ENCODE measurements at places on chromosomes 2 and 18.

DNA sequence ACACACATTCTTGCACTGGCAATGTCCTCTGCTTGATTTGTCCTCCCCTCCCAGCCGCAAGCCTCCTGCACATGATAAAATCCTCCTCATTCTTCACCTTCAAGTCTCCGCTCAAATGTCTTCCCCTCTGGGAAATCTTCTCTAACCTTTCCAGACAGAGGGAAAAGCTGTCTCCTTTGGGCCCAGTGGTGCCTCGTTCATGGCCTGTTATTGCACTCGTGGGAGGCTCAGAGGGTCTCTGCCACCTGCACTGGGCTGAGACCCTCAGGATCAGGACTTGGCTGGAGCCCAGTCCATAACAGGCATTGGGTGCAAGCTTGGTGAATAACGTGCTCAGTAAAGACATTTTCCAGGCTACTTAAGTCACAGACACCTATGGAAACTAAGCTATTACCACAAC lies 68.6 kb downstream of the PTGR3 start:
- no peak for DNase-seq

- DNase-seq, result no peak
Measured at GRCh38 chr2:198321522-198322088, 517.2 kb downstream of the PLCL1 start.

DNA sequence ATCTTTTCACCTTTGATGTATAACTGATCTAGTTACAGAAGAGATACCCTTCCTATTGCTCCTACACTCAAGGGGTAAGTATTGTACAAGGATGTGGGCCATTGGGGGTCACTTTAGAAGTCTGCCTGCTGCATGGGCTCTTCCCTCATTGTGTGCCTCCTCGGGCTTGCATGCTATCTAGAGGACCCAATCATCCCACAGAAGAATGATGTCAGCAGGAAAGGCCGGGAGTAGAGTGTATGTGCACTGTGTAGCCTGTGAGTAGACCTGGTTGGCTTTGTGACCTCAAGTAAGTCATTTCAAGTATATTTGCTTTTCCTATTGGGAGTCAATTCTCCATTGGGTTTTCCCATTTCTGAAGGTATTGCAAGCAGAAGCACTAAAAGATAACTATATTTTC lies 129.5 kb upstream of the TRIB2 start:
- no peak for DNase-seq

DNA sequence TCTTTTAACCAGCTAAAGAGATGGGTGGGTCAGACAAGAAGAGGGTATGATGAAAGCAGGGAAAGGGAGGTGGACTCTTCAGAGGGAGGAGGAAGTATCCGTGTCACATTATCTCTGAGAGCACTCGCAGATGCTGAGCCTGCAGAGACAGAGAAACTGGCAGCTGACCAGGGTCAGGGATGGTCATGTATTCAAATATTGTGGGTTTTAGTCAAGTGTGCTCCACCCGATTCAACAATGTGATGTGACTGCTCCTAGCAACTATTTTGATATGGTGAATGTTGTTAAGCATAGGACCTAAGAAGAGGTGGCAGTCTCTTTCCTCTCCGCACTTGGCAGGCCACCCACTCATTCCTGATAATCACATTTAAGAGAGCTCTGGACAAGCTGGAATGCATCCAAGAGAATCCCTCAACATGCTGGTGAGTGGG lies 1.3 kb upstream of the CLIP4 start:
- DNase-seq, result no peak

DNA sequence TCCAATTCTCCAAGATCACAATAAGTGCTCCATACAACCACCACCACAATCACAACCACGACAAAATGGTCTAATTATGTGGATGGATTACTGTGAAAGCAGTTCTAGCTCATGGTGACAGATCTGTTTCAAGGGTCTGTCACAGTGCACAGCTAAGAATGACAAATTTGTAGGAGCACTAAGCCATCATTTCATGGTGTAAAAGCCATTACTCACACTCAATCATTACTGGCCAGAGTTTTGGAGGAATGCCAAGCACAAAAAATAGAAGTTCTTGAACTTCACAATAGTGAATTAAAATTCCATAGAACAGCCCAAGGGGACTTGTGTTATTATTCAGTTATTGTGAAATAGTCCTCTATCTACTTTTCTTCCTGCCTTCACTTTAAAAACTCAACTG lies 2.3 kb downstream of the CPS1 start:
- no peak for DNase-seq

DNA sequence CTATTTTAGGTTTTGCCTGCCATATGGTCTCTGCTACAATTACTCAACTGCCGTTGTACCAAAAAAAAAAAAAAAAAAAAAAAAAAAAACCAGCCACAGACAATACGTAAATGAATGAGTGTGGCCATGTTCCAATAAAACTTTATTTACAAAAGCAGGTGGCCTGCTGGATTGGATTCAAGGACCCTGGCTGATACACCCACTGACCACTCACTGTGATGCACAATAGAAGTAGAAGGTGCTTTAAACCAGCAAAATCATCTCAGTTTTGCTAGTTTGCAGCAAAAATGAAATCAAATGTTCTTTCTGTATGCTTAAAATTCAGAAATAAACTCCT lies 137.4 kb downstream of the AKAIN1 start:
- DNase-seq, result no peak

DNA sequence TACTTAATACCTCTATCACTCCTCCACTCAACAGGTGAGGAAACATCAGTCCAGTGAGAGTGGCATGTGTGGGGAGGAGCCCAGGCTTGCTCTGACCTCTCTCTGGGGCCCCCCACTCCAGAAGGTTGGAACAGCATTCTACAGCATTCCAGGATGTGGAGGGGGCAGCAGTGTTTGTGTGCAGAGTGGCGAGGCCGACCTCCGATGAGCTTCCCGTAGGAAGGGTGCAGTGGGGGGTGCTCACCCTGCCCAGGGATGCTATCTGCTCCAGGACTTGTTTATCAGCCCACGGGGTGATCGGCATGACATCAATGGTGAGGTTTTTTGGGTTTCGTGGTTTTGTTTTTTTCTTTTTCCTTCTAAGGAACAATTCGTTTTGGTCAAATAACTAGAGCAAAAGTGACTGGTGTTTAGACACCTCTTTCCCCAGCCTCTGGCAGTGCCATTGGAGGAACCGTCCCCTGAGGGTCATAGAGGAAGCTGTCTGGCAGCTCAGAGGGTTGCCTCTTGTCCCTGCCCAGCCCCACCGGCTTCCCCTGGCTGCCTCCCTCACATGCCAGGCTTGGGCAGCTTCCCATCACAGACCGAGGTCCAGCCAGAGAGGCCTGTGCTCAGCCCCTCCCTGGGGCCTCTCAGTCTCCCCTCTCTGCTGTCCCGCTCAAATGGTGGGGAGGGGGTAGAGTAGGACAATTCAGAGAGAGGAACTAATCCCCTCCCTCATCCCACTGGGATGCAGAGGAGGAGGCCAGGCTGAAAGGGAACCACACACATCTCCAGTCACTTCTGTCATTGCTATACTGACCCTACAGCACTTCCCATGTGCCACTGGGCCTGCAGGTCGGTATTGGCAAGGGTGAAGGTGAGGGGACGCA lies 96.5 kb downstream of the ZFP36L2 start:
- DNase-seq, result no peak

DNA sequence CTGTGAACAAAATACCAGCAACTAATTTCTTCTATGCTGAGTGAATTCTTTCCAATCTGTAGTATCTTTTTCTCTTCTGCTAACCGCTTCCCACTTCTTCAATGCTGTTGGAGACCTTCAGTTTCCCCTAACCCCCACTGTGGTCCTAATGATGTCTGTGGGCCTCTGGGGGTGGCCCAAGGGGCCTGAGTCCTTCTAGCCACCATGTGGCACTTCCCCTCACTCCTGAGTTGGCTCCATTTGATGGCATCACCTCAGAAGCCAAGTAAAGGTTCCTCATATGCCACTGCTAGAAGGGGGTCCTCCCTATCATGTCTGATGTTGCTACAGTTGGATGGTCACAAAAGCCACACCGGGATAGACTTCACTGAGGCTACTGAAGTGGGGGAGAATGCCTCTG lies 37.5 kb downstream of the ARHGAP25 start:
- no peak for DNase-seq

DNA sequence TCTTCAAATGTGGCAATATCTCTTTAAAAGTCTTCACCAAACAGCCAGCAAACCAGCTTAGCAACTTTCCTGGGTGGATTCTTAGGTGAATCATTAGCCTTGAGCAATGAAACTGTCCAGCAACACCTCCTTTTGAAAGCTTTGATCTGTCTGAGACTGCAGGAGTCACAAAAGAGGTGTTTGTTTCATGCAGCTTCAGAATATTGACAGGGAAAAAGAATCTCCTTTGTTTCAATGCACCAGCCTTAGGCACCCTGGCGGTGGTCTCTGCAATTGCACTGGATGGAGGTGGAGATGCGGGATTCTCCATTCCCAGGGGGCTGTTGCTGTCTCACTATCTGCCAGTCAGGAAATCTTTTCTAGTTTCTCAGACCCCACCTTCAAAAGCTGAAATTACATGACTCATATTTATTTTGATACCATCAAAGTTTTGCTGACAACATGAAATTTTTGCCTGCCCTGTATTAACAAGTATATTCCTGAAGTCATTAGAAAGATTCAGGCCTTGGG lies 76.0 kb upstream of the DSG1 start:
- no peak for DNase-seq

DNA sequence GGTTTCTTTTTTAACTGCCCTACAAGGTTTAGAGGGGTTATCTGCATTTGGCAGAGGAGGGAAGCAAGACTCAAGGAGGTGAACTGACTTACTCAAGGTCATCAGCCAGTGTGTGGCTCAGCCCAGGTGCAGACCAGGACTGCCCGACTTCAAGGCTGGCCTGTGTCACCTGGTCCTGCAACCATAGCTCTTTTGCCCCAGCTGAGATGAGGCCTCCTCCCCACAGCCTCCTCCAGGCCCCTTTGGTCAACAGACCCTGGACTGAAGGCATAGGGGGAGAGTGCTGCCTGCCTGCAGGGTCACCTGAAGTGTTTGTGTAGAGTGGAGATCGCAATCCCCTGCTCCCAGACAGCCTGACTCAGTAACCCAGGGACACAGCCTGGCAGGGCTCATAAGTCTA lies 168.5 kb upstream of the GLI2 start:
- no peak for DNase-seq

GRCh38 chr2:131552871-131553270 lies 25.2 kb downstream of the CCDC74A start:
- DNase-seq, result no peak

GRCh38 chr2:73368781-73369180 lies 16.9 kb upstream of the ALMS1 start:
- no peak for DNase-seq

- DNase-seq, result no peak
Measured at GRCh38 chr18:48798334-48799245, 152.2 kb downstream of the SMAD7 start.

DNA sequence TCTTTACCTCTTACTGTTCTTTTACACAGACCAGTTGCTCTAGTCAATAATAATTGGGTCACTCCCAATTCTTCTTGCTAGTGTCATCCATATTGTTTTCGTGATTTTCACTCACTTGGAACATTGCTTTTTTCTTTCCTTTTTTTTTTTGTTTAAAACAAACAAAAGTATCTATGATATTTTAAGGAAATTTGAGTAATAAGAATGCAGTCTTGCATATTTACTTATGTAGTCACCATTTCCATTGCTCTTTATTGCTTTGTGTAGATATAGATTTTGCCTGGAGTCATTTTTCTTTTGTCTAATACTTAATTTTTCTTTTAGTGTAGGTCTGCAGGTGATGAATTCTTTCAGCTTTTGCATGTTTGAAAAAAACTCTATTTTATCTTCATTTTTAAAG lies 71.9 kb downstream of the WDR7 start:
- no peak for DNase-seq

- DNase-seq, result no peak
Measured at GRCh38 chr2:118902266-118903028, 39.5 kb upstream of the MARCO start.

DNA sequence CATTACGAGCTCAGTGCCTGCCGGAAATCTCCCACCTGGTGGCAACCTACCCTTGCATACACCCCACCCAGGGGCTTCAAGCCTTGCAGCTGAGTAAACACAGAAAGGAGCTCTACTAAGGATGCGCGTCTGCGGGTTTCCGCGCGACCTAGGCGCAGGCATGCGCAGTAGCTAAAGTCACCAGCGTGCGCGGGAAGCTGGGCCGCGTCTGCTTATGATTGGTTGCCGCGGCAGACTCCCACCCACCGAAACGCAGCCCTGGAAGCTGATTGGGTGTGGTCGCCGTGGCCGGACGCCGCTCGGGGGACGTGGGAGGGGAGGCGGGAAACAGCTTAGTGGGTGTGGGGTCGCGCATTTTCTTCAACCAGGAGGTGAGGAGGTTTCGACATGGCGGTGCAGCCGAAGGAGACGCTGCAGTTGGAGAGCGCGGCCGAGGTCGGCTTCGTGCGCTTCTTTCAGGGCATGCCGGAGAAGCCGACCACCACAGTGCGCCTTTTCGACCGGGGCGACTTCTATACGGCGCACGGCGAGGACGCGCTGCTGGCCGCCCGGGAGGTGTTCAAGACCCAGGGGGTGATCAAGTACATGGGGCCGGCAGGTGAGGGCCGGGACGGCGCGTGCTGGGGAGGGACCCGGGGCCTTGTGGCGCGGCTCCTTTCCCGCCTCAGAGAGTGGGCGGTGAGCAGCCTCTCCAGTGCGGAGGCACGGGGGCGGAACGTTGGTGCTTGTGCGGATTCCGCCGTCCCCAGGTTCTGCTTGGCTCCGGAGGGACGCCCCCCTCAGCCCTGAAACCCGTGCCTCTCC lies at the start of gene MSH2:
MSH2 (plus strand) TSS at position 352 of the 804 bp plus-strand sequence; CDS start at position 388, 36 bp downstream.
- DNase-seq, result peak; percentile 89

GRCh38 chr2:167987026-167987425 lies 260.4 kb downstream of the STK39 start:
- no peak for DNase-seq

GRCh38 chr2:46170611-46171350 lies 126.4 kb upstream of the EPAS1 start:
- no peak for DNase-seq

- no peak for DNase-seq
Measured at GRCh38 chr2:143937723-143938350, 582.1 kb downstream of the ZEB2 start.

DNA sequence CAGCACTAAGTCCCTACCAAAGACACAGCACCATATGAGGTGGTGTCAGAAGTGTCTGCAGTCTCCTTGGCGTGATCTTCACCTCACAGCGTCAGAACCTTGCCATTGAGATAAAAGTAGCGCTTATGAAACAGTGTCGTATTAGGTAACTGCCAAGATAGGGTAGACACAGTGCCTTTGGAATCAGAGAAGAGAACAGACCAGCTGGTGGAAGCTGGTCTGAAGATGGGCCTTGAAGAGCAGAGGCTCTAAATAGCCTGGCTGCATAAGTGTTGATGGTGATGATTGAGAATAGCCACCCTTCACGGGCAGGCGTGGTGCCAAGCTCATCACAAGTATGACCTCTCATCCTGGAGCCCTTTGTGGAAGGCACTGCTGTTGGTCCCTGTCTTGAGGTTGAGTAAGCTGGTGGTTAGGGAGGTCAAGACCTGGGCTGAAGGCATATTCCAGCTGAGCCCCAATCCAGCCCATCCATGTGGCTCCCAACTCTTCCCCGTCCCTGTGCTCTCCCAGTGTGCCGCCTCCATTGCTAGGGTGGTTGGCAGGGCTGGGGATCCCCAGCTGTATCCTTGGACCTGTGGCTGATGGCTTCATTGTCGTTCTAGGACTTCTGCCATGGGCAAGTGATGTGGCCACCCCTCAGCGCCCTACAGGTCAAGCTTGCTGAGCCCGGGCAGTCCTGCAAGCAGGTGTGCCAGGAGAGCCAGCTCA lies 187.4 kb downstream of the MGAT5 start:
- no peak for DNase-seq
